ENCODE measurements at places on chromosomes 5 and 9. TPM values are rescaled to one million over a fixed set of nuclear protein-coding genes. Genes with fewer than 3 reads are reported as not detected.
A peak's percentile ranks its signal among the peaks of the same experiment; 100 is the strongest.

Gene ANKDD1B
- 0.04 TPM for total RNA-seq

DNA sequence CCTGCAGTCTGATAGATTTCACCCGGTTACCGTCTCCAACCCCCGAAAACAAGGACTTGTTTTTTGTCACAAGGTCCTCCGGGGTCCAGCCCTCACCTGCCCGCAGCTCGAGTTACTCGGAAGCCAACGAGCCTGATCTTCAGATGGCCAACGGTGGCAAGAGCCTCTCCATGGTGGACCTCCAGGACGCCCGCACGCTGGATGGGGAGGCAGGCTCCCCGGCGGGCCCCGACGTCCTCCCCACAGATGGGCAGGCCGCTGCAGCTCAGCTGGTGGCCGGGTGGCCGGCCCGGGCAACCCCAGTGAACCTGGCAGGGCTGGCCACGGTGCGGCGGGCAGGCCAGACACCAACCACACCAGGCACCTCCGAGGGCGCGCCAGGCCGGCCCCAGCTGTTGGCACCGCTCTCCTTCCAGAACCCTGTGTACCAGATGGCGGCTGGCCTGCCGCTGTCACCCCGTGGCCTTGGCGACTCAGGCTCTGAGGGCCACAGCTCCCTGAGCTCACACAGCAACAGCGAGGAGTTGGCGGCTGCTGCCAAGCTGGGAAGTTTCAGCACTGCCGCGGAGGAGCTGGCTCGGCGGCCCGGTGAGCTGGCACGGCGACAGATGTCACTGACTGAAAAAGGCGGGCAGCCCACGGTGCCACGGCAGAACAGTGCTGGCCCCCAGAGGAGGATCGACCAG, 121.3 kb downstream of the DAB2IP start:
- no peaks in the 10 kb centered on the region for H3K36me3 ChIP-seq
- H3K4me1 ChIP-seq = no peaks in the 10 kb centered on the region
- no peak for DNase-seq
- no peaks in the 10 kb centered on the region for H3K27me3 ChIP-seq

DNA sequence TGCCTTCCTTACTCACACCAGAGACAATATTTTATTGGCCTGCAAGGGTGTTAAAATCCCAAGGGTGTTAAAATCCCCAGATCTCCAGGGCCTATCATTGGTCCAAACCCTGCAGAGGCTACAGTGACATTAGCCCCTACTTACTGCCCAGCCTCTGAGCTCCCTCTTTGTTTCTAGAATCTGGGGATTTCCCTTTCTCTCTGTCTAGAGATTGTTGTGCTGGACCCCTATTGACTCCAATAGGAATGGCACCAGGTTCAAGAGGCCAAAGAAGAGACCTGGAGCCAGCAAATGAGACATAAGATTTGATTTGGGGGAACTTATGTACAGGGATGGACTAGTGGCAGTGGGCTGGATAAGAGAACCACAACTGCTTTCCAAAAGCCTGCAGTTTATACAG, 53.3 kb upstream of the ZBED3 start:
- no peak overlapping the region for H3K4me3 ChIP-seq
- no peak overlapping the region for H3K27ac ChIP-seq
- H3K4me1 ChIP-seq = peaks cover 1% of the 10 kb centered on the region
- no peak for DNase-seq
- H3K27me3 ChIP-seq = no peaks in the 10 kb centered on the region

DNA sequence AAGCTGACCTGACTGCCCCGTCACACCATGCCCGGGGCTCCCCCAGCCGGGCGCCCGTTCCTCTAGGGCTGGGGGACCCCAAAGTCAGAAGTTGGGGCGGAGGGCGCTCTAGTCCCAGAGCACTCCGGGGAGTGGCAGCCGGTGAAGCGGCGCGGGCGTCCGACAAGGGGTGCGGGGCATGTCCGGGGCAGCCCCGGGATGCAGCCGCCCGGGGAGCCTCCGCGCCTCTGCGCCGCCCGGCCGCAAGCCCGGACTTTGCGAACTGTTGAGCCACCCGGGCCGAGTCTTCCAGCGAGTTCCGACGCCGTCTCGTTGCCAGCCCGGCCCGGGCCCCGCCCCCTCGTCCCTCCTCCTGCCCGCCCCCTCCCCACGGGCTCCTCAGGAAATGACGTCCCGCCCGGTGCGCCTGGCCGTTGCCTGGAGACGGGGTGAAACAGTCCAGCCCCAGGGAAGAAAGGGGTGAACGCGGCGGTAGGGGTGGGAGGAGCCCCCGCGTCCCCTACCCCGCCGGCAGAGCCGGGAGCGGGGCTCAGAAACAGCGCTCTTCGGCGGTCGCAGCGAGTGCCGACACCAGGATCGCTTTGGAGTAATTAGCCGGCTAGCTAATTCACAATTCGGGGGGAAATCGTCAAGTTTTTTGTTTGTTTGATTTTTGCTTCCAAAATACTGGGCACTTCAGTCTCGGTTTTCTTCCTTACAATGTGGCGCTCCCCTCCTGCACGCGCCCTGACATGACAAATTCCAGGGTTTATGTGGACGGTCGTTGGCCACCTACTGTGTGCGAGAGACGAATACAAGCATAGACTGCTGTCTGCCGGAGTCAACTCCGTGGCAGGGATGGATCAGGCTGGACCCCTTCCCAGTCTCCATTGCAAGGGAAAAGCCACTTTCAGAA, at the start of gene WHRN:
TSS of gene WHRN (minus strand) at position 287 of the 895 bp plus-strand sequence. CDS start 672 bp downstream, outside the sequence.
- H3K4me3 ChIP-seq = peak within 1 kb of the TSS; percentile 90
- peak within 1 kb of the TSS; percentile 36 for H3K27ac ChIP-seq
- no peaks in the 10 kb centered on the region for H3K27me3 ChIP-seq

DNA sequence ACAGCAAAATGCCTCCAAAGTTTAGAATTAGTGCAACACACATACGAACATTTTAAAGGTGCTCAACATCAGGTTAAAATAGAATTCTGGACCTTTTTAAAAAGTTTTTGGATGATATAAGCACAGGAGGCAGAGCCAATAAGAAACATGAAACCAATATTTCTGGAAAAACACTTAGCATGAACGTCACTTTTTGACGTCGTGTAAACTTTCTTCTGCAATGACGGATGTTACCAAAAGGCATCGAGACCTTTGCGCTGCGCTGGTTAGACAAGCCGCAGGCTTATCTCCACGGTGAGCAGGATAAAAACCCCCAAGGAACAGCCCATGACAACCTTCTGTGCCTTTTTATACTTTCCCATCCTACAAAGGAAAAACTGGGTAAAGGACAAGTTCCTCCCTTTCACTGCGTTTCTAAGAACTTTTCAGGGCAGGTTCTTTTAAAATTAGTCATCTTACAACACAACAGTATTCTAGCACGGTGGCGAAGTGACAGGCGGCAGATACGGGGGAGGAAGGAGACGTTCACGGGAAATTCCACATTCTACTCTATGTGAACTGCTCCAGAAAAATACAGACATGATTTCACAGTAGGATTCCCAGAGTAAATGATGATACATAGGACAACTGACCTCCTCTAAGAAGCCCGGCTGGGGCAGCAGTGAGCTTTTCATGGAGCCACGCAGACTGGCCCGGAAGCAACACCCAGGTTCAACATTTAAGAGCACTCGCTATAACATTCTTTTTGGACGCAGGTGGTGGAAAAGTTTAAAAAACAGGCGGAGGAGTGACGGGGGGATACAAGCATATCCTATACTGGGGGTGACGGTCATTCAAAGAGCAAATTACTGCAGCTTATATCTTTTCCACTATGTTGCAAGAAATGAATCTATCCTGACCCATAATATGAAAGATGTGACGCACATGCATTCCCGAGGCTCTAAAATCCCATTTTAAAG, 52.4 kb downstream of the USP20 start:
- H3K4me1 ChIP-seq = peaks cover 24% of the 10 kb centered on the region
- peaks cover 3% of the 10 kb centered on the region for H3K36me3 ChIP-seq
- no peaks in the 10 kb centered on the region for H3K27me3 ChIP-seq
- no peak for DNase-seq

DNA sequence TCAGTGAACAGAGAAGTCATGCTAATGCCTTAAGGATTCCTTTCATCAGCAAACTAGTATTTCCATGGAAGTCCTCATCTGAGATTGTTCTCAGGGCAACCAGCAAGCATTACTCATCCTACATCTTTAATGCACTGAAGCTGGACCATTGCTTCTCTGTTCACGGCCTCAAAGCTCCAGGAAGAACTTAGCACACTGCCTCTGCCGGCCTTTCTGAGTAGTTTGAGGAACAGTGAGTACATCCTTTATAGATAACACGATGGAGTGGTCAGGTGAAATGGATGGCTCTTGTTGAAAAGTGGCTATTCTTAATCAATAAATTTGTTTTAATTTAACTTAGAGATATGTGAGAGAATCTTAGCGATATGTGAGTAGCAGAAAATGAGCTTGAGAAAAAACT, 35.8 kb downstream of the MEGF10 start:
- H3K4me1 ChIP-seq = no peaks in the 10 kb centered on the region
- H3K4me3 ChIP-seq = no peak overlapping the region
- no peak overlapping the region for H3K27ac ChIP-seq
- H3K27me3 ChIP-seq = peaks cover 62% of the 10 kb centered on the region

DNA sequence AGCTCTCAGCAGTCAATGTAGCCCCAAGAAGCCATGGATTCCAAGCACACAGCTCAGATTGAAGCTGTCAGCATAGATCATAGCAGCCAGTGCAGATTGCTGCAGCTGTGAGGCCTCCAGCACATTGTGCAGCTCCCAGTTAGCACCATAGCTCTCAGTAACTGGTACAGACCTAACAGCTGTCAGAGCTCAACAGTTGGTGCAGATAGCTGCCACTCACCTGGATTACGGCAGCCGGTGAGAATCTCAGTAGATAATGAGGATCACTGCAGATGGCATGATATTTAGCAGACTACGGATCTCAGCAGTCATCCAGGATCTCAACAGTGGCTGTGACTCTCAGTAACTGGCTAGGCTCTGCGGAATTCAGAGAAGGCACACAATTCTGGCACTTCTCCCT, 500.4 kb downstream of the TUSC1 start:
- no peaks in the 10 kb centered on the region for H3K4me1 ChIP-seq
- H3K4me3 ChIP-seq = no peak overlapping the region
- no peak for DNase-seq
- H3K27me3 ChIP-seq = no peaks in the 10 kb centered on the region
- no peaks in the 10 kb centered on the region for H3K36me3 ChIP-seq
- H3K27ac ChIP-seq = no peak overlapping the region

- peaks cover 9% of the 10 kb centered on the region for H3K4me1 ChIP-seq
- no peaks in the 10 kb centered on the region for H3K36me3 ChIP-seq
- H3K27ac ChIP-seq = no peak overlapping the region
- no peak overlapping the region for H3K4me3 ChIP-seq
These were observed 4.5 kb downstream of the SPARC start for GRCh38 chr5:151682240-151682639.

Gene MLANA
- total RNA-seq = not detected

GRCh38 chr9:19498015-19498414, 89.2 kb downstream of the ACER2 start:
- H3K4me3 ChIP-seq = no peak overlapping the region
- H3K36me3 ChIP-seq = no peaks in the 10 kb centered on the region
- H3K27me3 ChIP-seq = peaks cover 8% of the 10 kb centered on the region
- H3K27ac ChIP-seq = no peak overlapping the region

DNA sequence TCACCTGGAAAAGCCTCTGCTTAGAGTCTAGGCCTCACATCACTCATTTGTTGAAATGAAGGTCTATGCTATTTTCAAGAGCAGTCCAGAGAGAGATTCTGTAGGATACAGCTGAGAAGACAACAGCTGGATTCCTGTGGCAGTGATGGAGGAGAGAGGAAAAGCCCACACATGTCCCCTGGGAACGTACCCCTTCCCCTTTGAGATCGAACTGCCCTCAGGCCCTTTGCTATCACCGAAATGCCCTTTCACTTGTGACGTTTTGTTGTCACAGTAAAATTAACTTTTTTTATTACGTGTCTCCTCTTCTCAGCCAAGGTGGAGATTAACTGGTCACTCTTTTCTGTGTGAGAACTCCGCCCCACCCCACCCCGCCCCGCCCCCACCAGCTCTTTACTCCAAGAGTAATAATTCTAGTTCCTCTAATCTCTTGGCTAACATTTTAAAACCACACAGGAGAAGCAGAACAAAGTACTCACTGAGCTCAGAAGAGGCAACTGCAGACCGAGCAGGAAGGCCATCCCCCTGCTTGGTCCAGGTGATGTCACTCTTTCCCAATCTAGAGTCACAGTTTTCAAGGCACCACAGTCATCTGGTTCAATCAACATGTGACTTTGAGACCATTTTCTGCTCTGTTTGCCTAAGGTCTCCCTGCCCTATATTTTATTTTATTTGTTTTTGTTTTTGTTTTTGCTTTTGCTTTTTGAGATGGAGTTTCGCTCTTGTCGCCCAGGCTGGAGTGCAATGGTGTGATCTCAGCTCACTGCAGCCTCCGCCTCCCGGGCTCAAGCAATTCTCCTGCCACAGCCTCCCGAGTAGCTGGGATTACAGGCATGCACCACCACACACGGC, 105.6 kb downstream of the SUSD1 start:
- peak overlapping the region; percentile 99 for H3K27ac ChIP-seq
- no peaks in the 10 kb centered on the region for H3K27me3 ChIP-seq
- no peaks in the 10 kb centered on the region for H3K36me3 ChIP-seq
- H3K4me3 ChIP-seq = no peak overlapping the region
- H3K4me1 ChIP-seq = peaks cover 67% of the 10 kb centered on the region
- peak; percentile 59 for DNase-seq

DNA sequence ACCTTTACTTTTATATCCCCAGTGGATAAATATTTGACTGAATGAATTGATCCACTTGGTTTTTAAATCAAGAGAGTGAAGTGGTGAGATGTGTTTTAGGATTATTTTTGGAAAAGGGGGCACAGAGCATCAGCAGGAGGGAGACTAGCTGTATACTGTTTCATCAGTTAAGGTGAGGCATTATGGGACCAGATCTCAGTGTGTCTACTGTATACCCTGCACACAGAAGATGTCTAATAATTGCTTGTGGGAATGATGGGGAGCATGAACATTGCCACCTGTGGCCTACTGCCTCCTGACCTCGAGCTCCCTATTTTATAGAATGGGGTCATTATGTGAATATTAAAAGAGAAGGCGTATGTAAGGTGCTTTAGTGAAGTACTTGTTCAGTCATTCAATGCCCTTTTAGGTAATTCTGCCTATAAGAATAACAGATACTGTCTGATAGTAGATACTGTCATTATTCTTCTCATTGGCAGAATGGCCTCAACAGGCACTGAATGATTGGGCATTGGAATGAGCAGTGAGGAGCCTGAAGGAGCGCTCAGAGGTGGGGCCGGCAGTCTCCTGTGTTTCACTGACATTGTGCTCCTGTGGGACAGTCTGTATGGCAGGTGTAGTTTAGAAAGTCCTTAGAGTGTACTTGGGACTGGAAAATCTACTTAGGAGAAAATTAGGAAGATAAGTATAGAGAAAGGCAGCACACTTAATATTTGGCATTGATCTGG, 47.4 kb upstream of the FAM120AOS start:
- peak overlapping the region; percentile 27 for H3K4me3 ChIP-seq
- H3K36me3 ChIP-seq = peaks cover 15% of the 10 kb centered on the region
- no peaks in the 10 kb centered on the region for H3K27me3 ChIP-seq
- DNase-seq = no peak
- no peaks in the 10 kb centered on the region for H3K4me1 ChIP-seq

- H3K4me1 ChIP-seq = no peaks in the 10 kb centered on the region
- no peak overlapping the region for H3K27ac ChIP-seq
- no peaks in the 10 kb centered on the region for H3K36me3 ChIP-seq
- DNase-seq = no peak
- H3K27me3 ChIP-seq = no peaks in the 10 kb centered on the region
These were observed 11.4 kb upstream of the MACIR start for GRCh38 chr5:103247118-103247517.

Gene STPG3
- not detected for total RNA-seq

Gene GRM6
- total RNA-seq = not detected

GRCh38 chr9:111928359-111928720, 31.7 kb downstream of the UGCG start:
- H3K36me3 ChIP-seq = peaks cover 50% of the 10 kb centered on the region
- H3K27me3 ChIP-seq = no peaks in the 10 kb centered on the region
- H3K4me3 ChIP-seq = no peak overlapping the region
- DNase-seq = peak; percentile 25
- H3K27ac ChIP-seq = no peak overlapping the region
- no peaks in the 10 kb centered on the region for H3K4me1 ChIP-seq
